Activated B cell treated with CpG ODN at 0.5 μM for 24 hours (primary cell): ENCODE measurements at places on chromosomes 7 and 10. TPM values are rescaled to one million over a fixed set of nuclear protein-coding genes. Genes with fewer than 3 reads are reported as not detected.

LIPF gene
- total RNA-seq: not detected in 2 replicates

SLC16A12 gene
- not detected in 2 replicates for total RNA-seq

DNA sequence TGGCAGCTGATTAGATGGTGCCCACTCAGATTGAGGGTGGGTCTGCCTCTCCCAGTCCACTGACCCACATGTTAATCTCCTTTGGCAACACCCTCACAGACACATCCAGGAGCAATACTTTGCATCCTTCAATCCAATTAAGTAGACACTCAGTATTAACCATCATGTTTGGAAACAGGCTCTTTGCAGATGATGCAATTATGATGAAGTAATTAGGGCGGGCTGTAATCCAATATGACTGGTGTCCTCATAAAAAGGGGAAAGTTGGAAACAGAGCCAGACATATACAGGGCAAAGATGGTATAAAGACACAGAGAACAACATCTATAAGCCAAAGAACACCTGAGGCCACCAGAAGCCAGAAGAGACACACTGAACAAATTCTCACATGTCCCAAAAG lies 658.6 kb downstream of the CCSER2 start:
- no peak overlapping the region for H3K27ac ChIP-seq
- no peaks in the 10 kb centered on the region for H3K36me3 ChIP-seq
- no peak overlapping the region for H3K4me3 ChIP-seq
- DNase-seq: no peak

DNA sequence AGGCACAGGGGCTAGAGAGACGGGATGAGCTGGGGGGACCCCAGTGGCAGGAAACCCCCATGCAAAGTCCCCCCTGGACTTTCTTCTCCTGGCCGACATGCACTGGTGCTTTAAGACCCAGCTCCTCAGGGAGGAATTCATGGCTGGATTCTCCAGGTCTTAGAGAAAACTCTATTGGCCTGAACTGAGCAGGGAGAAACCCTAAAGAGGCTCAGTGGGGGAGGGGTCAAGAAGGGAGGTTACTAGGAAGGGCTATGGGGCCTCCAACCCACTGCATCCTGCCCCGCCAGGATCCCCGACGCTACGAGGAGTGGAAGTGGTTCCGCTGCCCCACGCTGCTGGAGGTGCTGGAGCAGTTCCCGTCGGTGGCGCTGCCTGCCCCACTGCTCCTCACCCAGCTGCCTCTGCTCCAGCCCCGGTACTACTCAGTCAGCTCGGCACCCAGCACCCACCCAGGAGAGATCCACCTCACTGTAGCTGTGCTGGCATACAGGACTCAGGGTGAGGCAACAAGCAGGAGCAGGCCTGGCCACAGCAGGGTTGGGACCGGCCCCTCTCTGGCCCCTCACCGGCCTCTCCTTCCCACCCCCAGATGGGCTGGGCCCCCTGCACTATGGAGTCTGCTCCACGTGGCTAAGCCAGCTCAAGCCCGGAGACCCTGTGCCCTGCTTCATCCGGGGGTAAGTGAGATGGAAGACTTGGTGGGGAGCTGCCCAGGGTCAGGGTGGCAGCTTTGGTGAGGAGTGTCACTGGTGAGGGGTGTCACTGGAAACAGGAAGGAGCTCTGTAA lies 13.8 kb downstream of the ATG9B start:
- H3K36me3 ChIP-seq: no peaks in the 10 kb centered on the region
- no peak overlapping the region for H3K4me3 ChIP-seq
- H3K27ac ChIP-seq: no peak overlapping the region
- no peaks in the 10 kb centered on the region for H3K27me3 ChIP-seq
- peaks cover 38% of the 10 kb centered on the region for H3K4me1 ChIP-seq

GRCh38 chr7:94431619-94432280 lies 37.1 kb downstream of the COL1A2 start:
- H3K27ac ChIP-seq: no peak overlapping the region
- H3K27me3 ChIP-seq: peaks cover 8% of the 10 kb centered on the region
- H3K4me3 ChIP-seq: no peak overlapping the region
- DNase-seq: no peak

DNA sequence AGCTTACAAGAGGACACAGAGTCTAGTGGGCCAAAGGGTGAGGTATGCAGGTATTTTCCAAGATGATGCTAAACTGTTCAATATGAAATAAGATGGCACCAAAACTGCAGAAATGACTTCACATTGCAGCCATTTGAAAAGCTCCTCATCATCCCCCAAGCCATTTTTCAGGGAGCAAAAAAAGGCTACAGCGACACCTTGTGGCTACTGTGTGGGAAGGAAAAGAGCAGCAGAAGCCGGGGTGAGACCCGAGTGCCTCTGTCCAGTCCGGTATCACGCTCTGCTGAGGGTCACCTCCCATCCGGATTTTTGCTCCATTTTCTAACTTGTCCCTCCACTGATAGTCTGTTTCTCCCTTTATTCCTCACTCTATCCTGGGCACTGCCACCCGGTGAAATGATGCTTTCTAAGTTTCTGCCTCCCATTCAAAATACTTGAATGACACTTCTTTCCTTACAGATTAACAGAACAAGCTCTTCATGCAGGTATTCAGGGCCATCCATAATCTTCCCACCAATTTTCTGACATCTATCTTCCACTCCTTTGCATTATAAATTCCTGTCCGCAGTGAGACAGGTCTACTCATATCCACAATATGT lies 220.2 kb downstream of the DGKI start:
- no peak overlapping the region for H3K27ac ChIP-seq
- peaks cover 6% of the 10 kb centered on the region for H3K27me3 ChIP-seq
- H3K36me3 ChIP-seq: no peaks in the 10 kb centered on the region
- DNase-seq: no peak
- no peak overlapping the region for H3K4me3 ChIP-seq

DNA sequence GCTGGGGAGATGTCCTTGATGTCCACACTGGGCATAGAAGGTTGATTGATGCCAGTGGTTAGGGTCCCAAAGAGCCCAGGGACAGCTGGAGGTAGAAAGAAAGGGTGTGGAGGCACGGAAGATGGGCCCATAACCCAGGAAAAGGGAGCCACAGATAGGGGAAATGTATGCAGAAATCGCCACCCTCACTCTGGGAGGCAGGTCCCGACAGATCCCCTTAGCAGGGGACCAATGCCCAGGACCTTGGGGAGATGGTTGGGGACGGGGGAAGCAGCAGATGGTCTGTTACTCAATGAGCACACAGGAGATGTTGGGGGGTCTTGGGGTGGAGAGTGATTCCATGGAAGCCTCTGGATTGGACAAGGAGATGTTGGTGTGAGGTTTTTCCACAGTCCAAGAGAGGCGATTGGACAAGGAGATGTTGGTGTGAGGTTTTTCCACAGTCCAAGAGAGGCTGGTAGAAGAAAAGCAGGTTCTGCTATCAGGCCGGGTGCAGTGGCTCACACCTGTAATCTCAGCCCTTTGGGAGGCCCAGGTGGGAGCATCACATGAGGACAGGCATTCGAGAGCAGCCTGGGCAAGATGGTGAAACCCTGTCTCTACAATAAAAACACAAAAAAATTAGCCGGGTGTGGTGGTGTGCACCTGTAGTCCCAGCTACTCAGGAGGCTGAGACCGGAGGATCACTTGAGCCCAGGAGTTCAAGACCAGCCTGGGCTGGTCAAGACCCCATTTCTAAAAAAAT lies 7.0 kb upstream of the PPP1R35 start:
- no peak overlapping the region for H3K4me3 ChIP-seq
- H3K4me1 ChIP-seq: peaks cover 18% of the 10 kb centered on the region

GRCh38 chr7:100568896-100569844 lies 4.5 kb downstream of the SAP25 start:
- peaks cover 42% of the 10 kb centered on the region for H3K4me1 ChIP-seq
- peaks cover 11% of the 10 kb centered on the region for H3K36me3 ChIP-seq
- no peaks in the 10 kb centered on the region for H3K27me3 ChIP-seq
- peak overlapping the region; percentile 63 for H3K27ac ChIP-seq

DNA sequence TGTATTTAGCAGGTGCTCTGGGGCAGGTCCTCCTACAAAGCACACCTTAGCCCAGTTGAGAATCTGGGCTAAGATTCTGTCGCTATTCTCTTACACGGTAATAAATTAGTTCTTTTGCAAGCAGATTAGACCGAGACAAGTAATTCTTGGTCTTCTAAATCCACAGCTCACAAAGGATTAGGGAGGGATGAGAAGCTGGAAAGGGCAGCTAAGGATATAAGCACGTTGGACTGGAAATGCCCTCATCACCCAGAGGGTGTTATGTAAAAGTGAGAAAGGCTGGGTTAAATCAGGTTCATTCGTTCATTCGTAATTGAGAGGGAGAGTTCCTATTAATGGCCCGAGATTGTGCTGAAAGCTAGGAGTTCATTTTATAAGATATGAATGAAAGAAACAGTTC lies 41.8 kb downstream of the PFKFB3 start:
- peaks cover 9% of the 10 kb centered on the region for H3K36me3 ChIP-seq
- no peak overlapping the region for H3K4me3 ChIP-seq
- no peak overlapping the region for H3K27ac ChIP-seq
- no peak for DNase-seq

- peaks cover 30% of the 10 kb centered on the region for H3K27me3 ChIP-seq
- no peak for DNase-seq
Observed at GRCh38 chr7:15685358-15686294, 857 bp downstream of the MEOX2 start.

GRCh38 chr7:7156663-7157062 lies 25.7 kb upstream of the C1GALT1 start:
- peak overlapping the region; percentile 95 for H3K27ac ChIP-seq
- H3K36me3 ChIP-seq: peaks cover 7% of the 10 kb centered on the region
- peak overlapping the region; percentile 88 for H3K4me3 ChIP-seq
- DNase-seq: no peak
- H3K27me3 ChIP-seq: no peaks in the 10 kb centered on the region

- no peaks in the 10 kb centered on the region for H3K36me3 ChIP-seq
- no peaks in the 10 kb centered on the region for H3K4me1 ChIP-seq
- H3K27me3 ChIP-seq: peaks cover 3% of the 10 kb centered on the region
- no peak for DNase-seq
- H3K27ac ChIP-seq: no peak overlapping the region
- H3K4me3 ChIP-seq: no peak overlapping the region
Observed at GRCh38 chr10:67385089-67385488, 310.9 kb downstream of the CTNNA3 start.
